Hematopoietic multipotent progenitor cell treated with erythropoietin and hydrocortisone succinate and interleukin-3 and kit ligand, for 4 days (in vitro differentiated cells): ENCODE measurements at places on chromosomes 3 and 15.

DNA sequence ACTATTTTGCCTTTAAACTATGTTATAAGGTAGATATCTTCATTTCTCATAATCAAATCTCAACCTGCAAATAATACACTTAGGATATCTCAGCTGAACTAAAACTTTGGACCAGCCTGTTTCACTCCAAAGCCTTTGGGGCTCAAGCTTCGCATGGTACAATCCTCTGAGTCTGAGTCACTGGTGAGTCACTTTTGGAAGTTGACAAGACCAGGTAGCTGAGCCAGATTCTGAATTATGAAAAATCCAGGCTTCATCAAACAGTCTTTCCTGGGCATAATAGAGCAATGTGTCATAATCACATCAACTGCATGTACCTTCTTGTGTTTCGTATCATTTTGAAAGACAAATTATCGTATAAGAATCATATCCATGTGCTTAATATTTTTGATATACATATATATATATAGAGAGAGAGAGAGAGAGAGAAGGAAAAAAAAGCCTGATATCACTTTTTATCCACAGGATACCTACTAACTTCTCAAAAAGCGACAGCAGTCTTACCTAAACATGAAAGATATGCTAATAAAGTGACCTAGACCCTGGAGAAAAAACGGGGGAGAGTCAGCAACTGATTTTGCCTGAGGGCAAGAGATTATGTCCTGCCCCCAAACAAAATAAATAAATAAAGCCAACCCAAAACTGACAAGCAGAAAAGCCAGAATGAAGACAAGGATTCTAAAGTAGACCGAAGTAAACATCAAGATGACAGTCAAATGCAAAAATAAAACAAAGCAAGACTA, 263.9 kb upstream of the TGFBR2 start:
- DNase-seq, result no peak

DNA sequence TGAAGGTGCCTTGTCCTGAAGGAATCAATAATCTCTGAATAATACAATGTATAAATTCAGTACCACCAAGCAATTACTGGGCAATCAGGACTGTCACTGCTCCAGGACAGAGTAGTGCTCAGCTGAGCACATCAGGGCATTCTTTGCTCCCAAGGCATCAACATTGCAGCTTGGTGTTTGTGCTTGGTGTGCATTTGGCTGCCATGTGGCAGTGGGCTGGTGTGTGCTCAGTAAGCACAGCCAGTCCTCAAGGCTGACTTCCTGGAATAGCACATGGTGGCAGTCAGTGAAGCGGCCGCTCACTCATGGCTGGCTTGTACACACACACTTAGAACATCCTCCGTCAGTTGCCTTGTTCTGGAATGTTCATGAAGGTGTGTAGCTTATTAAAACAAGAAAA, 217.0 kb downstream of the EPHB1 start:
- DNase-seq, result no peak

DNA sequence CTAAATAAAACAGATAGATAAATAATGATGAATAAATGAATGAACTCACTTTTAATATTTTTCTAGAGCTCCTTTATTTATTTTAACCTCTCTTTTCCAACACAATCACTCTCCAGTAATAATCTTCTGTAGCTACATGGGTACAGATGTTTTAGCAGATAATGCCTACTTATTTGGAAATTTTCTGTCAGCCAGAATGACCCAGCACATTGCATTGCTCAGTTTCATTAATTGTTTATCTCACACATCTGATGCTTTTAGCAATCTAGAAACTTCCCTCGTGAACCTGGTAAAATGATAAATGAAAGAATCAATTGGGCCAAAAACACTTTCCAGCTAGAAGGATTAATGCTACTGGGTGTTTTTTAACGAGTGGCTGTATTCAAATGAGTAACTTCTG, 14.9 kb upstream of the MYH15 start:
- DNase-seq, result peak; percentile 39

- DNase-seq, result peak; percentile 82
Observed at GRCh38 chr3:24678421-24678865, 183.8 kb upstream of the THRB start.

DNA sequence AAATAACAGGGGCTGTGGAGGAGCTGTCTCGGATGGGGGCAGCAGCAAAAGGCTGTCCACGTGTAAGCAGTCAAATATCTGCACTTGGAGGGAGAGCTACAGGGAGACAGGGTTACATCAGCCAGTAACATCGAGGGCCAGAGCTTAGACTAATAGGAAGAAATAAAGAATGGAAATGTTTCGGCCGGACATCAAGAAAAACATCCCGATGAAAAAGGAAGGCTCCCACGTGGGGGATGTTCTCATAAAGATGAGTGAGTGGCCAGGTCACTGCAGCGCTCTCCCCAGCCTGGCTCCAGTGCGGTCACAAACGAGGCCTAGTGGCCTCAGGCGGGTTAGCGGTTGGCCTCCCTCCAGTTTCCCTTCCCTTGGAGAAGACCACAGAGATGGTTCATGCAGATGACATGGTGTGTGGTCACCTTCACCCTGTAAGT, 56.1 kb upstream of the WNT5A start:
- no peak for DNase-seq

- peak; percentile 83 for DNase-seq
Observed at GRCh38 chr15:84598993-84599392, 1.8 kb upstream of the ZSCAN2 start.

GRCh38 chr3:83023086-83023485, 1261.6 kb upstream of the GBE1 start:
- no peak for DNase-seq

GRCh38 chr3:7393944-7394605, 533.2 kb downstream of the GRM7 start:
- DNase-seq, result no peak

- DNase-seq, result no peak
Observed at GRCh38 chr3:117003501-117003900, 293.9 kb downstream of the TUSC7 start.

GRCh38 chr15:67033012-67033411, 32.4 kb upstream of the SMAD3 start:
- DNase-seq, result peak; percentile 48

GRCh38 chr3:46512191-46512749, 14.5 kb downstream of the RTP3 start:
- DNase-seq, result no peak
